ENCODE measurements at places on chromosomes 1 and 21.
A peak's percentile ranks its signal among the peaks of the same experiment; 100 is the strongest.

DNA sequence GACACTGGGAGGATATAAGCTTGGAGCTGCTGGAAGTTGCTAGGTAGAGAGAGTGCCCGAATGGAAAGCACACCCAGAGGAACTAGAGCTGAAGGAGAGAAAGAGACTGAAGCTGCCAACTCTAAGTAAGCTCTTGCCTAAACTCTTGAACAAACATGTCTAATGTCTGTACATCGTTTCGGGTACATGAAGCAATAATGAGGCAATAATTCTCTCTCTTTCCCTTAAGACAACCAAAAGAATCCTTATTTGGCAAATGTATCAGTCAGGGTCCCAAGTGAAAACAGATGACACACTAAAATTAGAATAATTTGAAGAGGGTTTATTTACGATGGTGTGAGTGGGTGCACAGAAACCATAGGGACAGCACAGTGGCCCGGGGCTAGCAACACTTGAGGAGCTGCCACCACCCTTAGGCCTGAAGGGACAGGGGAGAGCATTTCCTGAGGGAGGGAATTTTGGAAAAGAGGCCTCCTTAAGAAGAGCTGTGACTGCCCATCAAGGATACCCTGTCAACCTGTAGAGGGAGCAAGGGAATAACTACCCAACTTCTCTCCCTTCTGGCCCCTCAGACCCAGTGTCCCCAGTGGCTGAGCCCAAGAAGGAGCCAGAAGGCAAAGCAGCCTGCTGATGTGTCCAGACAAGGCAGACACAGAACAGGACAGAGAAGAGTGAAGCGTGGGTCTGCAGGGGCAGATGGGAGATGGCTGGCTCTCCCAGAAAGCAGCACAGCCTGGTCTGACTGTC is 36.1 kb upstream of the KHDRBS1 start:
- DNase-seq = peak; percentile 25

DNA sequence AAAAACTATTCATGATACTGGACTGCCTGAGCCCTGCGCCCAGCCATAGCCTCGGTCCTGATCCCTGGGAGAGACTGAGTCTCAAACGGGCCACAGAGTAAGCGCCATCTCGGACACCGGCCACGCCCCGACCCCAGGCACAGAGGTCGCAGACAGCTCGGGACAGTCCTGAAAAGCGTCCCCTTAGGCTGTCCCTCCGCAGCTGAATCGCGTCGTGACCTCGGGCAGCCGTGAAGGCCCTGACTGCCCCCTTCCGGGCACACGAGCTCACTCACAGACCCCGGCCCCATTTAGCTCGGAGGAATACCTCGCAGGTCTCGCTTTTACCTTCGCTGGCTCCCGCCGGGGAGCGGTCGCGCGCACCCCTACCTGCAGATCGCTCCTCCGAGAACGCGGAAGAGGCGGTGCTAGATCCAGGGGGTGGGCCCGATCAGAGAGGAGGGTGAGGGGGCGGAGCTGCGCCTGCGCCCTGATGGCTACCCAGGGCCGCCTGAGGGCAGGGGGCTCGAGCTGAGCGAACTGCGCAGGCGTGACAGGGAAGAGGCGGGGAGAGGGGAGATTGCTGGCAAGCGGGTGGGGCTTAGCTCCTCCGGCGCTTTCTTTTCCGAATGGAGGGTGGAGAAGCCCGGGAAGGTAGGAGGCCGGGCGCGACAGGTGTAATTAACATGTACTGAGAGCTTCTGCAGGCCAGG is at the start of gene MKNK1:
TSS of gene MKNK1 (minus strand) at position 411 of the 692 bp plus-strand sequence. CDS start 20,941 bp downstream, outside the sequence.
- DNase-seq = peak; percentile 91

DNA sequence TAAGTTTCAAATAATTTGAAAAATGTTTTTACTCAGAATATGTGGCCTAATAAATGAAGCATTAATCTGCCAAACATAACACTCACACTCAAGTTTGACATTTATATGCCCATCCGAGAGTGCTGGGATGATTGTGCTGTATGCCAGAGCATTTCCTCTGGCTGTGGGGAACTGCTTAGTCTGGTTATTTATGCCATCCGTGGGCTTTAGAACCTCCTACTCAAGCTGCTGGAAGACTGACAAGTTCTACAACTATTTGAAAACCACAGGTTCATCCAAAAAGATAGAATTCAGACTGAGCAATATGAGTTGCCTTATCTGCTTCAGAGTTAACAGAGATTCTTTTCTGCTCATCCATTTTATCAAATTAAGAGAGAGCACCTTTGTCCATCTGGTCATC is 25.9 kb downstream of the PCNX2 start:
- DNase-seq = peak; percentile 5

GRCh38 chr1:72221811-72222210 is 60.5 kb downstream of the NEGR1 start:
- no peak for DNase-seq

DNA sequence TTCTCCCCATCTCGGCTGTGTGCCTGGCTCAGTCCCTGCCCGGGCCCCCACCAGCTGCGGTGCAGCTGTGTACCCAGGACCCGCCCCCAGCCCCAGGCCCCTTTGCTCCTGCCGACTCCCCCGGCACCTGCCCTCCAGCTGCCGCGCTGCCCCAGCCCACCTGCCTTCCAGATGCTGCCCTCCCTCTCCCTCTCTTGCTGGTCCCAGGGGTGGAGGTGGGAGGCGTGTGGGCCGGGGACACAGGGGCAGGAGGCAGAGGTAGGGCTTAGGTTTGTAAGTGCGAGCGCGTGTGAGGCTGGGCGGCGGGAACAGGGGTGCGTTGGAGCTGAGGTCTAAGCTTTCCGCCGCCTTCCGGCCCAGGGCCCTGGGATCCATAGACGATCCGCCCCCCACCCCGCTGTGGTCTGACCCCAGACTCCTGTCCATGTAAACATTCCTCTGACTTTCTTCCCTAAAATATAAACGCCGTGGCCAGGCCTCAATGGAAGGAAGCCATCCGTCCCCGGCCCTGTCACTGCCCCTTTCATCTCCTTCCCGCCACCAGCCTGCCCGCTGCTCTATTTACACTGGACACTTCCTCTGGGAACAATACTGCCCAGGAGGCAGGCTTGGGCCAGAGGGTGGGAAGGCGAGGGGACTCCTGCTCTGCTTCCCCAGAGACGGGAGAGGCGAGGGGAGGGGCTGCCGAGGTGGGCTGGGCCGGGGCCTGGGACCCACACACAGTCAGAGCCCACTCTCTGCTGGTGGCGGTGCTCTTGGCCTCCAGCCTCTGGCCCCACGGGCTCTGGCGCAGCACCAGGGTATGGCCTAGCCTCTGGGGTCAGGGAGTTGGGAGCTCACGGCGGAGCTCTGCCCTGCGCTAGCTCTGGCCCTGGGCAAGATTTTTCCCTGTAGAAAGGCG is 128.3 kb downstream of the CASZ1 start:
- no peak for DNase-seq

DNA sequence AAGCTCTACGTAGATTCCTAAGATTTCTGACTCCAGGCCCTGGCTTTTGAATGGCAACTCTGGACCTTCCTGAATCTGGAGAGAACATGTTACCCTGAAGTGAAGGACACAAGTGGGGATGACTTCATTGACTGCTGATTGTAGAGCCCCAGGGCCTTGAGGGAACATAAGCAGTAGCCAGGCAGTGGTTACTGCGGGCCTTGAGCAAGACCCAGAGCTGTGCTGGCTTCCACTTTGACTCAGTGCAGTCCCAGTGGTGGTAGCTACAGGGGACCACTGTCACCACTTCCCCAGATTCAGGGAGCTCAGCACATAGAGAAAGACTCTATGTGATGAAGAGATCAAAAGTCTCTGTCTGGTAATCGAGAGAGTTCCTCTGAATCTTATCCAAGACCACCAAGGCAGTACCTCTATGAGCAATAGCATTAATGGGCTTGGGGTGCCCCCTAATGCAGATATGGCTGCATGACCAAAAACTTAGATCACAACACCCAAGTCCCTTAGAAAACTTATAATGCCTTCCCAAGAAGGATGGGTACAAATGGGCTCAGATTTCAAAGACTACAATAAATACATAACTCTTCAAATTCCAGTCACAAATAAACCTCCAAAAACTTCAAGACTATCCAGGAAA is 1278.3 kb downstream of the AMY1C start:
- no peak for DNase-seq

GRCh38 chr21:27725916-27726315 is 759.0 kb upstream of the ADAMTS5 start:
- no peak for DNase-seq

DNA sequence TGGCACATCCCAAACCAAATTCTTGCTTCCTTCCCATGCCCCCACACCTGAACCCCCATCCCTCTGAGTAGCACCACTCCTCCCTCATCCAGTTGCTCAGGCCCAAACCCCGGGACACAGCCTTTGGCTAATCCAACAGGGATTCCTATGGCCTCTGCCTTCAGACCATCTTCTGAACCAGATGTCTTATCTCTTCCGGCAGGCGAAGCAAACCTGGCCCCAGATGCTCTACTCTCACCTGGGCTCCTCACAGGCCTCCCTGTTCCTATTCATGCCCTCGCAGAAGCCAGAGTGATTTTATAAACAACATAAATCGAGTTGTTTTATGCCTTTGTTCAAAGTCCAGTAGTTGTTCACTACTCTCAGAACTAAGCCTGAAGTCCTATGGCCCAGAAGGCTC is 12.5 kb upstream of the KCNA2 start:
- DNase-seq = no peak

DNA sequence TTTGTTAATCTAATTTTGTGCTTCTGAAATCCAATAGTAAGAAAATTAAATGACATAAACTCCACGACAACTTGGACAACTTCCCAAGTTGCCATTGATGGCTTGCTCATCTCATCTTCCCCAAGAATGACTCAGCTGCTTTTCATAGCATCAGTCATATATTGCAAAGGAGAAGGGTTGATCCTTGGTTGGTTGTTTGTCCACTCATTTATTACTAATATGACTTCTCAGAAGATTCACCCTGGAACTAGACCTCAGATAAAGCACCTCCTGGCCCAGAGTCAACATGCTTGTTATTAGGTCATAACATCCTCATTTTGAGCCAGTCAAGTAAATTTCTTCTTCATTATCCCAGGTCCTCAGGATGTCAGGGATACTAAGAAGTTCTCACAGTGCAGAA is 2.3 kb upstream of the LCE3D start:
- DNase-seq = no peak

GRCh38 chr1:220970311-220970710 is 91.1 kb downstream of the HLX start:
- no peak for DNase-seq
